D721Med (cell line): ENCODE measurements at places on chromosomes 16 and 17.

DNA sequence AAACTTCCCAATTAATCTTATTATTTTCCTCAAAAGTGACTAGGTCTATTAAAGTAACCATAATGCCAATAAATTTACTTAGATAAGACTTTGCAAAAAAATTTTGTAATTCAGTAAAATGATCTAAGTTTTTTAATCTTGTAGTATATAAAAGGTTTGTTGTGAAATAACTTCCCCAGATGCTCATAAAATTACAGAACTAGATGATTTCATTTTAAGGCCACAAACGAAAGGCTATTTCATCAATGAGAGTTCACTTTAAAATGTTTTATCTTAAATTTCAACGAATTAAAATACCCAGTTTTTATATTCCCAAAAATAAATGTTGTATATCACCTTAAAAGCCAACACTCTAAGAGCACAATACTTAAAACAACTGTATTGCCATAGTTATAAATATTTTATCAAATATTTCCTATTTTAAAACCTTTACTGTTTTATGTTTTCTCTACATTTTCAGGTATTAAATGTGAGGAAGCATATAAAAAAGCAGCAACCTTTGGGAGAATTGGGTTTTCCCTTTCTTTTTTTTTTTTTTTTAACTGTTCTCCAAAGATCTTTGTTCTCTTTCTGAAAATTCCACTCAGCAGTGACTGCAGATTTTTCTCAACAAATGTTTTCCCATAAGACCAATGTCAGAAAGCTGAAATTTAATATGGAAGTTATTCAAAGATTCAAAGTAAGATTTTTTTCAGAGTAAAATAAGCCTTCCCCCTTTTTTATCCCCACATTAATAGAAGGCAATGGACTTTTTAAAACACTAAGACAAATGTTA lies 169.9 kb downstream of the CYB561 start:
- DNase-seq, result no peak

DNA sequence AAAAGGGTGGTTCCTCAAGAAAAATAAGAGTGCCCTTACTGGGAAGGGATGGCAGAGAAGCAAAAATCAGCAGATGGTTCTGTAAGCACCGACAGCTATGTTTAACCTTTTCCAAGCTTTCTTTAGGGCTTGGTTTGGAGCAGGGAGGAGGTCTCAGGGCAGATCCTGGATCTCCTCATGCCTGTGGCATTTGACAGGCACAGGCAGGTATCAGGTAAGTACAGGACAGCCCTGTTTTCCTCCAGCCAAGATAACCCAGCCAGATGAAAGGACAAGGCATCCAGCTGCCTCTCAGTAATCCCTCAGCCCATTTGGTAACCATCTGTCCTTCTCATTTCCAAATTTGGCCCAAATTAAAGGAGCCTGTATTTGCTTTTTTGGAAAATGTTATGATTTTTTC lies 141.5 kb downstream of the TOX3 start:
- no peak for DNase-seq

- no peak for DNase-seq
These were observed 10.2 kb downstream of the CAPN15 start for GRCh38 chr16:537415-538335.

GRCh38 chr16:27840311-27841060 lies 223.0 kb downstream of the GSG1L start:
- DNase-seq, result no peak

- DNase-seq, result no peak
These were observed 7.7 kb downstream of the PSMD7 start for GRCh38 chr16:74304164-74304834.

GRCh38 chr16:17770104-17770503 lies 299.3 kb upstream of the XYLT1 start:
- no peak for DNase-seq

GRCh38 chr16:3661922-3662321 lies 7.4 kb downstream of the DNASE1 start:
- no peak for DNase-seq

DNA sequence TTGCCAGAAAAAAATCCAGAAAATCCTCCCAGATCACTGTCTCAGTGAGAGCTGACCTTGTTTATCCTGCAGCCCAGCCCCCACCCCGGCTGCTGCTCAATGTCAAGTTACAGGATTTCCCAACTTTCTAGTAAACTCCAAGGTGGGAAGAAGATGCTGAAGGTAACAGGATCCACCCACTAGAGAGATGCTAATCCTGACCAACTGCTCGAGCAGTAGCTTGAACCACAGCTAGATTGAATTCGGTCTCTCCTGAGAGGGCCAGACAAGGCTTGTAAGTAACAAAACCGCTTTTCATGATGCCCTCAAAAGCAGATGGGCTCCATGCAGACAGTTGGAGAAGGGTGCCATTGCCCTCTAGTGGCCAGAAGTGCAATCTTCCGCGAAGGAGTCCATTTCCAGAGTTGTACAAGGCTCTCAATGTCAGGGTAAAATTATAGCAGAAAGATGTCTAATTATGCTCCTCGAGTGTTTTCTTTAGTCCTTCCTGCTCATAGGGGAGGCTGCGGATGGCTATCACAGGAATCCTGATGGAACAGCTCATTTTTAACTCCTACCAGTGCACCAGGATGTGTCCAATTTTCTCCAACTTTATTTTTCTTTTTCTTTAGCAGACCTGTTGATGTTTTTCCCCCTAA lies 3.9 kb downstream of the CDH11 start:
- DNase-seq, result no peak

GRCh38 chr17:1224330-1224729 lies 44.5 kb upstream of the ABR start:
- no peak for DNase-seq

- no peak for DNase-seq
These were observed 1.3 kb downstream of the ASPSCR1 start for GRCh38 chr17:81978524-81979298.

DNA sequence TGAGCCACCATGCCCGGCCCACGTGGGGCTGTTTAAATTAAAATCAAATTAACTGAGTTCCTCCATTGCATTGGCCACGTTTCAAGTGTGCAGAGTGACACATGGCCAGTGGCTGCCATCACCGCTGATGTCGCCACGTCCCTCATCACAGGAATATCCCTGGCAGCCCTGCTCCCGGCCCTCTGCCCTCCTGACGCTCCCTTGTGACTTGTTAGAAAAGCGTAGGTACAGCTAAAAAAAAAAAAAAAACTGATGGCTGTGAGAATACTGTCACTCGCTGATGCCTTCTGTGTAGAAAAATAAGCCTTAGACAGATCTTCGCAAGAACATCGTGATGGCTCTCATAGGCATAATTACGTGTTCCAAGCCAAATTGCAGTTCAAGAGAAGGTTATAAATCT lies 21.7 kb downstream of the CARHSP1 start:
- DNase-seq, result no peak

DNA sequence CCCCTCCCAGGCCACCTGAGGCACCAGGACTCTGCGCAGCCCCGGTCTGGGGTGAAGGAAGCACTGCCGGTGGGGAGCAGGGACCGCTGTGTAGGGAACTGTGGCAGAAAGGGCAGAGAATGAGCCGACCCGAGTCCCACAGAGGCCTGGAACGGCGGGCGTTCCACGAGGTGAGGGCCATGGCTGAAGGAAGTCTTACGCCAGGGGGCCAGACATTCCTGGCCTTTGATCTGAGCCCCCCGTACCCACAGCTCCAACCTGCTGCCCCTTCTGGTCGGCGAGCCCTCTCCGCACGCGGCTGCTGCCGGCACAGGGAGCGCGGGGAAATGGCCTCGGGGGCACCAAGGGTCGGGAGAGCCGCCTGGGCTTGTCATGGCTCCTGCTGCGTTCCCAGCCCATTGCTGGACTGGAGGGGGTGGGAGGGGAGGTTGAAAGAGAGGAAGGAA lies 1.4 kb upstream of the WNT3 start:
- no peak for DNase-seq

GRCh38 chr17:29954405-29954804 lies 13.0 kb downstream of the EFCAB5 start:
- no peak for DNase-seq

DNA sequence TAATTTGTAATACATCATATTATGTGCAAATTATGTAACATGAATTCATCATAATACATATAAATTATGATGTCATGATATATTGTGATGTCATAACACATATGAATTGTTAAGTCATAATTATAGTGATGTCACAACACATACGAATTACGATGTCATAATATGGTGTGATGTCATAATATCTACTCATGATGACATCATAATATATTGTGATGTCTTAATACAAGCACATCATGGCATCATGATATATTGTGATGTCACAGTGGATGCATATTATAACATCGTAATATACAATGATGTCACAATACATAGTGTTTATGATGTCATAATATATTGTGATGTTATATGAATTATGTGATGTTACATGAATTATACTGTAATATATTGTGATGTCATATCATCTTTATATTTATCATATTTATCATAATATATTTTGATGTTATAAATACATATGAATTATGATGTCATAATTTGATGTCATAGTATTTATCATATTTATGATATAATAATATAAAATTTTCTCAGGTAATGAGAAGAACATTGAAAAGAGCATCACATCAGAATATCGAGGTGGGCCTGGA lies 1793.0 kb downstream of the TP53TG3F start:
- DNase-seq, result no peak

DNA sequence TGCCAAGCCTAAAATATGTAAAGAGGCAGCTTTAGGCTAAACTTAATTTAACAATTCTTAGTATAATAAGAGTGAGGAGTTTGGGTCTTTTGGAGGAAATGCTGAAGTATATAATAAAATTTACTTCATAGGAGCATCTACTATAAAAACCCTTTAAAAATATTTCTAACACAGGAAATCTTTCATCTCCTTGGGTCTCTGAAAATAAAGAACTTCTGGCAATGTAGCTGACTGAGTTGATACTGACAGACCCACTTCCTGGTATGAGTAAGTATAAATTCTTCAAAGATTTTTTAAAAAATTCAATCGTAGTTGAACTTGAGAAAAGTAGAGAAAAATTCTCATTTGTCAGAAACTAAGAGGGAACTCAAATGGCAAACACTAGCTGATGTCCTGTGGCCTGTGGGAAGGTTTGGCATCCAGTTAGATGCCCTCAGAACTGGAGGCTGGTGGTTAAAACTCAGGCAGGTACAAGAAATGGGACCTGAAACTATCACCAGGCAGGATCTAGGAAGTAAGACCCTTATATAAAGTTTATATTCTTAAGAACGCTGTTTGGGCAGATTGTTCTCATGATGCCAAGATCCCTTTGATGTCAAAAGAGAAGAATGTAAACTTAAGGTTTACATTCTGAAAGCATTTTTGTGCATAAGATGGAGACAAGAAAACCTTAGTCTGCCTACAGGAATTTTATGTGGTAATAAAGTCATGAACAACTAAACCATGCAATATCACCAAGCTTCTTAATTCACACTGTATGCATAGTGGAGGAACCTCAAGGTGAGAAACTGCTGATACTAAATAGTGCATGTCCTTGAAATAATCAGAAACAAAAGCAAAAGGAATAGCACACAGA lies 6.2 kb downstream of the KRTAP4-6 start:
- DNase-seq, result no peak

DNA sequence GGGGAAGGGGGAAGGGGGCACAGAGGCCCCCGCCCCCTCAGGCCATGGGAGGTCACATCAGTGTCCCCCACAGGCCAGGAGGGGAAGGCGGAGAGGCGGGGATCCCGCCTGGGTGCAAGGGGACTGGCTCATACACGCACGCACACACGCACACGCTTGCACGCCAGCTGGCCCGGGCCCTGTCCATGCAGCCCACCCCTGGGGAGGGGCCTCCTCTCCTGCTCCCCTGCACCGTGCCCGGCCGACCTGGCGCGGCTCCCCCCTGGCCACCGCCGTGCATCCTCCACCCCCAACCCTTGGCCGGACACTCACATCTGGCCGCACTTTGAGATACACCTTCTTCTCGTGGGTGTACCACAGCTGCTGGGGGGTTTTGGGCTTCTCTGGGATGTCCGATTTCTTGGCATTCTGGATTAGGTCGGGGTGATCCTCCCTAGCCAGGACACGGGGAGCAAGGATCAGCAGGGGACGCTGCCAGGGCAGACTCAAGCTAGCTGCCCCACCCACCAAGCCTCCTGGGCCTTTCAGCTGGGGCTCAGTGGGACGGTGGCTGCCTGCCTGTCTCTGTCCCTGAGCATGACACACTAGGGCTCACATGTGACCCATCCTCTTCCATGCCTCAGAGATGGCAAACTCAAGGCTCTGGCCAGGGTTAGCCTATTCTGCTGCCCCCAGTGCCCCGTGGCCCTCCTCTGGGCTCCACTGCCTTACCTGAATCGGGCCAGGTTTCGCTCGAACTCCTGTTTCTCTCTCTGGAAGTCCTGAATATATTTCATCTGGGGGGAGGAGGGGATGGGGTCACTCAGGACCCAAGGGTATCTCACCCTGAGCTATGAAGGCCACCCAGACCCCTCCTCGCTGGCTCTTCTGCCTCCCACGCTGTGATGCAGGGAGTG lies 6.7 kb downstream of the UBTF start:
- no peak for DNase-seq

- DNase-seq, result no peak
These were observed 21.1 kb downstream of the MINK1 start for GRCh38 chr17:4854111-4854681.

DNA sequence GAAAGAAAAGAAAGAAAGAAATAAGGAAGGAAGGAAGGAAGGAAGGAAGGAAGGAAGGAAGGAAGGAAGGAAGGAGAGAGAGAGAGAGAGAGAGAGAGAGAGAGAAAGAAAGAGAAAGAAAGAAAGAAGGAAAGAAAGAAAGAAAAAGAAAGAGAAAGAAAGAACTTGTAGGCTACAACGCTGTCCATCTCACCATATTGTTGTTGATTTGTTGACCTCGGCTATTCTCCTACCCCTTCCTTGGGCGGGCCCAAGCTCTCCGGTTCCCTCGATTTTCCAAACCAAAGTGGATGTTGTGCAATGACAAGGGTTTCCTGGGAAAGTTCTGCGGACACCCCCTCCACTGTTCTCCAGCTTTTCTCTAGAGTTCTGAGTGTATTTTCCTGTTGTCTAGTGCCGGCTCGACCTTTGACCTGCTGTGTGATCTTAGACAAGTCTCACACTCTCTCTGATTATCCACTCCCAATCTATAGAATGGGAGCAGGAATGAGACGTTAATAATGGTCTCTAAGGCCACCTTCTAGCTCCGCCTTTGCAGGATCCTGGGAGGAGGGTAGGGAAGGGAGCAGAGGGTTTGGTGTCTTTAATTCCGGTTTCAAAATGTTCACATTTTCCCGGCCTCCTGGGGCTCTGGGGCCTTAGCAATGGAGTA lies 1.6 kb downstream of the IRX6 start:
- DNase-seq, result no peak

GRCh38 chr17:66522591-66523272 lies 220.3 kb downstream of the PRKCA start:
- DNase-seq, result no peak

DNA sequence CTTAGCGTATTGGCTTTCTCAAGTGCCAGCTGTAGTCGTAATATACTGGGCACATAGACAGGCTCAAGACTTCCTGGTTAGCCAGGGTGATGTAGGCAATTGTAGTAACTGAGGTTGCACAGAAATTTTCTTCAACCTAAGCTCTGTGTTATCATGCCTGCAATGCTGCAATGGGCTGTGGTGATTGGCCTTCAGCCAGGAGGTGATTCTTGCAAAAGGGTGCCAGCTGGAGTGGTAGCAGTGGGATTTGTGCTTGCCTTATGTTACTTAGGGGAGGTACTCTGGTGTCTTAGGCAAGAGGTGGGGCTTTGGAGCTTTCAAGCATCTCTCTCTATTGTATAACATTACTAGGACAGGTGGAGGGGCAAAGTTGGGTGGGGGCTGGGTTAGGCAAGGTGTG lies 495.1 kb downstream of the CDH11 start:
- DNase-seq, result no peak

- DNase-seq, result no peak
These were observed 240.0 kb downstream of the C16orf95 start for GRCh38 chr16:87076950-87077749.

GRCh38 chr17:5269241-5269960 lies 12.7 kb upstream of the RABEP1 start:
- no peak for DNase-seq
